ENCODE measurements at places on chromosomes 7 and 10.

GRCh38 chr10:100613846-100614245 lies 78.1 kb downstream of the HIF1AN start:
- no peak for DNase-seq

DNA sequence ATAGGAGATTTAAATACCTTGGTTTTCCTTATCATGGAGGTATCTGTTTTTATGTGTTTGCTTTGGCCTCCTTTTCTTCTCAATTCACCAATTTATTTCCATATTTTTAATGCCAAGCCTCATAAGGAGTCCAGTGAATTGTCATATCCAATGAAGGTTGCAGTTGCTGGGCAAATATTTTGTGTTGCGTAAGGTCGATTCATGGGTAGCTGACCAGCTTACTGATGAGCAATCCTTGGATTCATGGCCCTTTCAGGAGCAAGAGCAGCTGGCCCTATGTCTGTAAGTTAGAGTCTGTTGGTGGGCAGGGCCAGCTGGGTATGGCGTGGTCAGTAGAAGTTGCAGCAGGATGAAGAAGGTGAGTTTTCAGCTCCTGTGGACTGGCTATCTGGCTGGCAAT lies 182.9 kb downstream of the PFKFB3 start:
- DNase-seq = peak; percentile 80

DNA sequence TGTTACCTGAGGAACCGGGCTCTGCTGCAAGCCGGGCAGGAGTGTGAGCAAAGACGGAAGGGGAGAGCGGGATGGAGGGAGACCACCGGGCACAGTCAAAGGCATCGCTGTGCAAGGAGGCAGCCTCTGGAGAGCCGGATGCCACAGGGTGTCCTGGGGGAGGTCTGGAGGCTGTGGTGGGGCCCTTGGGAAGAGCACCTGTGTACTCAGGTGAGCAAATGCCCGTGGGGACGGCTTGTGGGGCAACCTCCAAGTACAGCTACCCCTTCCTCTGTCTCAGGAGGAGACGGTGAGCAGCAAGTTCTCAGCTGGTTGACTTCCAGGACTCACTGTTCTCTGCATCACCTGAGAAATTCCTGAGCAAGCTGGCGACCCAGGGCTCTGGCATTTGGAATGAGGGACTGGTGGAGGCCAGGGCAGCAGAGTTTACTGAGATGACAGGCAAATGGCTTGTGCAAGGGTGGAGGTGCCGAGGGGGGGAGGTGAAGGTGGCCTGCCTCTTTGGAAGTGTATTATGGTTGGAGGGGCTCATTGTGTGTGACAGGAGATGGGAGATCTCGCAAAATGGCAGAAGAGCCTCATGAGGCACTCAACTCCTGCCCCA lies 345.2 kb upstream of the SHH start:
- DNase-seq = no peak

DNA sequence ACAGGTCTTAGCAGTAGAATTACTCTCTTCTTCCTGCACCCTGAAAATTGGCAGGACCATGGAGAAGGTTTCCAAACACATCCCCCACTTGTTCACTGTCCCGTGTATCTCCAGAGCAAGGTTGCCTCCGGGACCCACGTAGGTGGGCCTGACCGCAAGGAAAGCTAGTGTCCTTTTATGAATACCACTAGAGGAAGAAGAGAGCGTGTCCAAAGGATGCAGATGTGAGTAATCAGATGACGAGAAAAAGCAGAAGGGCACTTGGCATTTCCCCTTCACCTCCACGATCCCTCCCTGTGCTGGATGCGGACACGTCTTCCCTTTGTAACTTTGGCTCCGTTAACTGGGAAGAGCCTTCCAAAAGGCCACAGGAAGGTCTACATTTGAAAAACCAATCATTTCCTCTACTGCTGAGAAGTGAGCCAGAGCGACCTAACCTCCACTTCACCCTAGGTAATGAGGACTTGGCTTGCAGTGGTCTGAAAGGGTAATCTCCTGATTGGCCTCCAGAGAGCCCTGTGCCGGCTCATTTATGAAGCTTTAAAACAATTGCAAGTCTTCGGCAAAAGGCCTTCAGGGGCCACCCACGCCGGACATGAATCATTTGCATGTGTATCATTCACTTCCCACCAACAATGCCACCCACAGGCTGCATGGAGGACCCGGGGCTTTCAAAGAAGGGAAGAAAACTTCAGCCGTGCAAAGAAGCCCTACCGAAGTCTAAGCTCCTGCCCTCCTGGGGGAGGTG lies 55.4 kb downstream of the LYZL1 start:
- DNase-seq = peak; percentile 13

DNA sequence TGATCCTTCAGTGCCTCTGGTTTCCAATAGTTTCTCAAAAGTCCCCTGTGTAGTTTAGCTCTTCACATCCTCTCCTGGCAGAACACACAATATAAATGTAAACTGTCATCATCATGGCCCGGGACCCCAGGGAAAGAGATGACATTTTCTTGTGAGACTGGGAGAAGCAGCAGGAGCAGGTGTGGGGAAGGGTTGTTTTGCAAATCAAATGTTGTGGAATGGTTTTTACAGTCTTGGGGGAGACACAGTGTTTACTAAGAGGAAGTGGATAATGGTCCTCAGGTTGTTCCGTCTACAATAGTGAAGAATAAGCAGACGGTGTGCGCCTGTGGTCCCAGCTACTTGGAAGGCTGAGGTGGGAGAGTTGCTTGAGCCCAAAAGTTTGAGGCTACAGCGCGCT lies 159.1 kb downstream of the SEC23IP start:
- no peak for DNase-seq

- no peak for DNase-seq
Measured at GRCh38 chr10:51630640-51631005, 68.8 kb downstream of the CSTF2T start.

DNA sequence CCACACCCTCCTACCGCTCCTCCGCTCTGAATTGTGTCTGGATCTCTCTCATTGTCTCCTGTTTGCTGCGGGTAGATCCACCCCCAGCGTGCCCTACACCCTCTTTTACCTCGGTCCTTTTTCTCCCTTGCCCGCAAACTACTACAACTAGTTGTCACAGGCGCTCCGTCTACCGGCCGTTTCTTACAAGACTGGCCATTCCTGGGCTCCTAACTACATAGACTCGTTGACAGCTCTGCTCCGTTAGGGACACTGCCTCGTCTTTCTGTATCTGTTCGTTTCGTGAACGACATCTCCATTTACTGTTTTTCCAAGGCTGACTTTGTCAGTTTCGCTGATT lies 786 bp downstream of the TAF3 start:
- peak; percentile 53 for DNase-seq

DNA sequence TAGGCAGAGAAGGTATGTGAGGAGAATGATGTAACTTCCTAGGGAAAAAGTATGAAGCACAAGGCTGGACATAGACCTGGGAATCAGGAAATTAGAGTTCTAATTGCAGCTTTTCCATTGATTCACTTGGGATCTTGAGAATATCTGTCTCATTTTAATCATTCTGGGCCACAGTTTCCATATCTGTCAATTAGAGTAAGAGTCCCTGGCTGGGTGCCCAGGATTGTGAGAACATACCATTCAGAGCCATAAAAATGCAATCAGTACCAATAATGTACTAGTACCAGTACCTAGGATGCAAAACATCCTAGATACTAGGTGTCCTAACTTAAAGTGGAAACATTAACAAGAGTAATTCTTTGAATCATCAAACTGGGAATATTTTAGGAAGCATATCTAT lies 29.6 kb downstream of the CAV1 start:
- no peak for DNase-seq

DNA sequence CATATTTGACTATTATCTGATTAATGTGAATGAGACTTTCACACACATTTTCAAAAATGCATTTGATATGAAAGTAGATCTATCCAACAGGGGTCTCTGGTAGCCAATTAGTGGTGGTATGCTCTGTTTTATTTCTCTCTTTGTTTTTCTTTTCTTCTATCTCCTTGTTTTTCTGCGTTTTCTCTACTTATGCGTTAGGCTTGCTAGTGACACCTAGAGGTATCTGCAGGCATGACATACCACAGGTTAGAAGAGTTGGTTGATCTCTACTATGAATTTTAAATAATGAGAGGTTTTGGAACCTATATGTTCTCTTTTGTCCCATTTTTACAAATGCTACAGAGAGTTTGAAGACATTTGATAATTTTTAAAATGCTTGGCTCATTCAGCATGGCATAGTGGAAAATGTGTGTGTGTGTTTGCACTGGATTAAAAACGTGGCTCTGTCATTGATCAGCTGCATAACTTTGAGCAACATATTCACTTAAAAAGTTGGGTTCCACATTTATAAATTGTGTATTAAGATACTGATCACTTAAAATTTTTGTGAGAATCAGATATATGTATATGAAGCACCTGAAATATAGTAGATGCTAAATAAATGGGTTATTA lies 28.1 kb upstream of the PLXDC2 start:
- peak; percentile 59 for DNase-seq

DNA sequence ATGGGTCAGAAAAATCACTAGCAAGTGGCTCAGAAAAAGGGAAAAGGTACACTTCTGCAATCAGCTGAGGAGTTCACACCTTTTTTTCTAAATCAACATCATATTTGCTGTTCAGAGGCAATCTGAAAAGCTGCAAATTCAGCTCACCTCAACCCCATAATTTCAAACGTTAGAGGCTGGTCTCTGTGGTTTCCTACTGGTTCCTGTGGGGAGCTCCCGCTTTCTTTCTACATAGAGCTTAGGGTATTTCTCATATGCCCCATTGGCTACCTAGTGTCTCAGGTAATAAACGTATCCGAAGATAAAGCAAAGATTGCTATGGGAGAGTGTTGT lies 5.2 kb upstream of the ZNF22 start:
- DNase-seq = no peak

DNA sequence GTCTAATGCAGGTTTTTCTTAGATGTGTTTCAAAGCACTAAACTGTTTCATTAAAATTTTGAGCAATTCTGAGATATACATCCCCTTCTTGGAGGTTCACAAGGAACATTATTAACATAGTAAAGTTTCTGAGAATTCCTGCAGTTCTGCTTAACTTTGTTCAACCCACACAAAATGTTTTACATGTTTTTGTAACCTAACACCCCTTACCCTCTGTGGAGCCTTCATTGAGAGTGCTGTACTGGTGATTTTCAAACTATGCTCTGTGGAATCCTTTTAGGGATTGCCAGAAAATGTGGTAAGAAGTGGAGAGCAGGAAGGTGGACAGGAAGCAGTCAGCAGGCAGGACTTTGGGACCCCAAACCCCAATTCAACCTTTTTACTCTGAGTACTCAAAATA lies 53.6 kb upstream of the ABCB5 start:
- DNase-seq = no peak

DNA sequence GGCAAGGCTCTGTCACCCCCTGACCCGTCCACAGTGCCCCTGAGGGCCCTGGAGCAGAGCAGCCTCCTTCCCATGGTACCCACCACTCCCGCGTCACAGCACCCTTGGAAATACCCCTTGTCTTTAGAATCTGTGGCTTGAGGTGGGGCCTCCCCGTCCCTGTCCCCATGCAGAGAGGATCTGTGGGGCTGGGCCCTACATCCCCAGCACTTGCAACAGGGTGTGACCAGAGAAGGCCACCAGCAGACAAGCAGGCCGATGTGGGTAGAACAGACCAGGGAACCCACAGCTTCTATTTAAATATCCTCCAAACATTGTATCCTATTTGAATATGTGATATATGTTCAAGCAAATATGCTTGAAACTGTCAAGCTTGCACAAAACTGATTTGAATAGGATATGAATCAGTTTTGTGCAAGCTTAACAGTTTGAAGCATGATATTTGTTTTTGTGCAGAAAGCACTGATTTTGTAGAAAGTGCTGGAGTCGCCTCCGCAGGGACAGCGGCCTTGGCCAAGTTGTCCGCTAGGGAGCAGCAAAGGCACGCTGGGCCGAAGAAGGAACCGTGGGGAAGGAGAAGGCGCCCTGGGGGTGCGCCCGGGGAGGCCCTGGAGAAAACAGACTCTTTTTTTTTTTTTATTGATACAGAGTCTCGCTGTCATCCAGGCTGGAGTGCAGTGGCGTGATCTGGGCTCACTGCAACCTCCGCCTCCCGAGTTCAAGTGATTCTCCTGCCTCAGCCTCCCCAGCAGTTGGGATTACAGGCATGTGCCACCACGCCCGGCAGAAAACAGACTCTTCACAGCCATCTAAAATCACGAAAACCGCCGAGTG lies 2.2 kb downstream of the CFAP46 start:
- peak; percentile 55 for DNase-seq

DNA sequence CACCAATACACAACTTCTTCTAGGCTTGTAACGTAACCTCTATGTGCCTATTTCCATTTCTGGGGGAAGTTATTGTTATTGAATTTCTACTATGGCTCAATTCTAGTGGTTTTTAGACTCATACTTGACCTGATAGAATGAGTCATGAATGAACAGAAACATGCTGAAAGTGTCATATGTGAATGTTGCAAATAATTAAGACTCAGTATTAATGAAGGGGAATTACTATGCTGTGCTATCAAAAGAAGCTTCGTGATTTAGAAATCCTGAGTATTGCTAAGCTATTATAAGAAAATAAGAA lies 135.1 kb upstream of the ZWINT start:
- no peak for DNase-seq

- DNase-seq = peak; percentile 10
Measured at GRCh38 chr10:70053218-70053840, 683 bp downstream of the MACROH2A2 start.

DNA sequence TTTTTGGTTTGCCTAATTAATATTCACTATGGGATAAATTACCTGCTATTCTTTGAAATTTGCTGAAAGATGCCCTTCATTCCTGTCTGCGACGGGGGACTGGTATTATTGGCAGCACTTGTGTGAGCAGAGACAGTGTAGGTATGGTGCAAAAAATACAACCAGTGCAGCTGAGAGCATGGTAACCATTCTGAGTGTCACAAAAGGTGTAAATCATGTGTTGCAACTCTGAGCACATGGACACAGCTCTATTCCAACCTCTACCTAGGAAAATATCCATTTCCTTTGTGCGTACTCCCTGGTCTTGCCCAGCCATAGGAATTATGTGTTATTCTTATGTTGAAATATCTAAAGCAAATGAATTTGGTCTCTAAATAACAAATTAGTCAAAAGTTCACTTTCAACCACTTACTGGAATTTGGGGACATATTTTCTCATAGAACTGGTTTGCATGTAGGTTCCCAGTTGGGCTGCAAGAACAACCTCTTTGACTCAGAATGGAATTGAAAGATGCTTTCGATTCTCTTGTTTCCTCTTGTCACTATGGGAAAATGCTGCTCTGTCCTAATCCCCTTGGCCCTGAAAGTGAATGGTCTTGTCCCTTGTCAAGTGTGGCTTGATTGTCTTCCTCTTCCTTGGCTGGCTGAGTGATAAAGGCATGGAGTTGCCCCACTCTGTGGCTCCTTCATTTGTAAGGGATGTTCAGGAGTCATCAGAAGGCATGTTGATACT lies 57.0 kb downstream of the CELF2 start:
- DNase-seq = no peak

DNA sequence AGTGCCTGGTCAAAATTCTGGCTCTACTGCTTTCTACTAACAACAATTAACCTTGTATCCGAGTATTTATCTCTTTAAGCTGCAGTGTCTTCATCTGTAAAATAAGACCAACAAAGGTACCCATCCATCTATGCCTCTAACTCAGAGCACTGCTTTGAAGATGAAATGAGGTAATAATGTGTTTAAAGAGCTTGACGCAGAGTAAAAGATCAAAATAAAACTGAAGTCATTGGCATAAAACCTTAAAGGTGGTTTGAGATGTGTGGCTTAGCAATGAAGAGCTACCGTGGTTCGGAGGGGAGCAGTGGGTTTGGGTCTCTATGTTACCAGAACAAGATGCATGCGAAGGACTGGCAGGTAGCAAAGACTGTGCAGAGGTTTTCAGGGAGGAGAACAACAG lies 16.1 kb upstream of the PRF1 start:
- no peak for DNase-seq

- DNase-seq = no peak
Measured at GRCh38 chr7:154929006-154929726, 73.8 kb downstream of the PAXIP1 start.

- no peak for DNase-seq
Measured at GRCh38 chr10:74887614-74888284, 61.3 kb downstream of the KAT6B start.

- DNase-seq = no peak
Measured at GRCh38 chr10:13382703-13383398, 34.8 kb upstream of the SEPHS1 start.
